ENCODE measurements at places on chromosomes 11 and 22. TPM values are rescaled to one million over a fixed set of nuclear protein-coding genes. Genes with fewer than 3 reads are reported as not detected.

RHBDD3 gene
- 28.0 TPM for total RNA-seq

C11orf42 gene
- not detected for total RNA-seq

MIAT gene
- 0.25 TPM for total RNA-seq

SERPING1 gene
- total RNA-seq, result 1.2 TPM

All from A549 treated with GW870086 at 1 μM for 4 hours (cell line).